ENCODE measurements at places on chromosomes 7 and 10.

DNA sequence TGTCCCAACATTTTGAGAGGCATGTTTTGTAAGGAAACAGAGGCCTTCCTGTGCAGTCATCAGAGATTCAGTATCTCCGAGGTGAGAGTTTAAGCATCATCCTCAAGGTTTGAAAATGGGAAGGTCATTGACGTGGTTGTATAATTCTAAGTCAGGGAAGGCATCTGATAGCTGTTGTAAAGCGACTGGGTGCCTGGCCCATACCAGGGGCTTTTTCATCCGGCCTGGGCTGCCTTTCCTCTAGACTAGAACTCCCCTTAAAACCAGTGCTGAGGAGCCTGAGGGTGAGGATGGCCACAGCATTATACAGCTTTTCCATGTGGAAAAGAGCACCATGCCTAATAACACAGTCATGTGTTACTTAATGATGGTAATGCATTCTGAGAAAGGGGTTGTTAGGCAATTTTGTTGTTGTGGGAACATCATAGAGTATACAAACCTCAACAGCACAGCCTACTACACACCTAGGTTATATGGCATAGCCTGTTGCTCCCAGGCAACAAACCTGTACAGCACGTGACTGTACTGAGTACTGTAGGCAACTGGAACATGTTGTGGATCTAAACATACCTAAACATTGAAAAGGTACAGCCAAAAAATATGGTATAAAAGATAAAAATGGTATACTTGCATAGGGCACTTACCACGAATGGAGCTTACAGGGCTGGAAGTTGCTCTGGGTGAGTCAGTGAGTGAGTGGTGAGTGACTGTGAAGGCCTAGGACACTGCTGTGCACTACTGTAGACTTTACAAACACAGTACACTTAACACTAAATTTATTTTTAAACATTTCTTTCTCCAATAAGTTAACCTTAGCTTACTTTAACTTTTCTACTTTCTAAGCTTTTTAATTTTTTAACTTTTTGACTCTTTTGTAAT lies 13.5 kb upstream of the CACUL1 start:
- DNase-seq: no peak

DNA sequence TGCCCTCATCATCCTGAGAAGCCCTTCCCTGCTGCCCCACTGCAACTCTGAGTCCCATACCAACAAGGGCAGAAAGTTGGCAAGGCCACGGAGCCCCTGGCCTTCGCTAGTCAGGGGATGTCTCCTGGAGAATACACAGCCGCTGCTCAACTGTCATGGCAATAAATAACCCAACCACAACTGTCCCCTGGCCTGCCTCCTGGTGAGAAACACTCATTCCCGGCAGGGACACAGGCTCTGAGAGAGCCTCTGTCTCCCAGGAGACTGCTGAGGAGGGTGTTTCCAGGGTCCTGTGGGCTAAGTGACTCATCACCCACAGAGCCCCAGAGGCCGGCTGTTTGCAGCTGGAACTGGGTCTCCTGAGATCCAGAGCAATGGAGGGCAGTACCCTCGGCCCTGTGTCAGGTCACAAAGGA lies 354.1 kb downstream of the TNS3 start:
- DNase-seq: no peak

DNA sequence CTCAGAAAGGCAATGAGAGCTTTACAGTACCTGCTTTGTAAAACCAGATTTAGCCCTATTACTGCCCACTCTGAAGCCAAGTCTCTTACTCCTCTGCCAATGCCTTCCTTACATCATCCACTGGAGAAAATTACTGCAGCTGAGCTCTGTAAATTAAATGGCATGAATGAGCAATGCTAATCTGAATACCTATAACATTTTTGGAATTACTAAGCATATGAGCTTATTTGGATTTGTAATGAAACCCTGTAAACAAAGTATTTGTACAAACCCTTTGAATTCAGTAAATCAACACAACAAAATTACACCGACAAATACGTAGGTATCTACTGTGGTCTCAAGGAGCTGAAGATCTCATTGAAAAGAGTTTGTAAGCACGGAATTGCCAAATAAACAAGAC lies 12.1 kb upstream of the CCNY start:
- no peak for DNase-seq

DNA sequence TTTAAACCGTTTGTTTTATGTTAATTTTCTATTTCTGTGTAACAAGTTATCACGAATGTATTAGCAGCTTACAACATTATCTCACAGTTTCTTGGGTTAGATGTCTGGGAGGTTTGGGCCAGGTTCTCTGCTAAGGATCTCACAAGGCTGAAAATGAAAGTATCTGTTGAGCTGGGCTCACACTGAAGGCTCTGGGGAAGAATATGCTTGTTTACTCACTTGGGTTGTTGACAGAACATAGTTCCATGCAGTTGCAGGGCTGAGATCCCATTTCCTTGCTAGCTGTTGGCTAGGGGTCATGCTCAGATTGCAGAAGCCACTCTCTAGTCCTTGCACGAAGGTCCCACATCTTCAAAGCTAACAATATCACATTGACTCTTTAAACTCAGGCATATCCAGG lies 266.6 kb upstream of the GNAI1 start:
- DNase-seq: no peak

GRCh38 chr7:154195266-154195665 lies 143.1 kb downstream of the DPP6 start:
- DNase-seq: no peak

GRCh38 chr10:75531571-75532031 lies 100.2 kb downstream of the LRMDA start:
- no peak for DNase-seq

GRCh38 chr10:61299841-61300240 lies 153.3 kb downstream of the TMEM26 start:
- DNase-seq: no peak

DNA sequence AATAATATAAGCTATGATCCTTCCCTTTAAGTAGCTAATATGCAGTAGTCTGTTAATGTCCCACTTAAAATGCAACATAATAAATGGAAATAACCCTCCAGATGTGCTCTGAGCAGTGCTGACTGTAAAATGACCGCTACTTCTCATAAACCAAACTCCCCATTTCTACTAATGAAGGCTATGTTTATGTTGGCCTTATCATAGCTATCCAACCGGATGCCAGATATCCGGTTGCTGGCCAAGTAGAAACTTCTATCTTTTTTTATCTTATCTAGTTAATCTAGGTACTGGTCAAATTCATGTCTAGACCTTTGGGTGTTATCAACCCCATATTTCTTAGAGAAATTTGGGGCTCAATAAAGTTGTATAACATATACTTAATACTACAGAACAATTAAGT lies 56.6 kb downstream of the CHRM2 start:
- no peak for DNase-seq

- no peak for DNase-seq
These were observed 5.8 kb downstream of the SYNPO2L start for GRCh38 chr10:73649876-73650536.

DNA sequence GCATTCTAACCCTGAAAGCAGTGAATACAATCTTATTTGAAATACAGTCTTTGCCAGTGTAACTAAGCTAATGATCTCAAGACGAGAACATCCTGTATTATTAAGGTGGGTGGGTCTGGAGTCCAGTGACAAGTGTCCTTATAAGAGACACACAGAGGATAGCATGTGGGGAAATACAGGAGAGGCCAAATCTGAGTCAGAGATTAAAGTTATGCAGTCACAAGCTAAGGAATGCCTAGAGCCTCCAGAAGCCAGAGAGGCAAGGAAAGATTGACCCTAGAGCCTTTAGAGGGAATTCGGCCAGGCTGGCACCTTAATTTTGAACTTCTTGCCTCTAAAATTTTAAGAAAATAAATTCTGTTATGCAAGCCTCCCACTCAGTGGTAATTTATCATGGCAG lies 87.5 kb upstream of the HGF start:
- DNase-seq: no peak

DNA sequence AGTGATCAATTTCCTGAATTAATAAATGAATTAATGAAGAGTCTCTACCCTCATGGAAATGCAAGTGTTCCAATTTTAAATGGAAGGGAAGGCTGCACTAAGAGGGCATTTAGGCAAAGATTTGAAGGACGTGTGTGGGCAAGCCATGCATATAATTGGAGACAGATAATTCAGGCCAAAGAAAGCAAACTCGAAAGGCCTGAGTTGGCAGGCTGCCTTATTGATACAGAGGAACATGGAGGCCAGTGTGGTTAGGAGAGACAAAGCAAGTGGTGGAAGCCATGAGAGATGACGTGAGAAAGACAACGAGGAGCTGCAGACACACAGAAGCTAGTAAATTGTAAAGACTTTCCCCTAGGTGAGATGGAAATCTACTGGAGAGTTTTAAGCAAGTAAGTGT lies 15.4 kb upstream of the PCLO start:
- DNase-seq: no peak

DNA sequence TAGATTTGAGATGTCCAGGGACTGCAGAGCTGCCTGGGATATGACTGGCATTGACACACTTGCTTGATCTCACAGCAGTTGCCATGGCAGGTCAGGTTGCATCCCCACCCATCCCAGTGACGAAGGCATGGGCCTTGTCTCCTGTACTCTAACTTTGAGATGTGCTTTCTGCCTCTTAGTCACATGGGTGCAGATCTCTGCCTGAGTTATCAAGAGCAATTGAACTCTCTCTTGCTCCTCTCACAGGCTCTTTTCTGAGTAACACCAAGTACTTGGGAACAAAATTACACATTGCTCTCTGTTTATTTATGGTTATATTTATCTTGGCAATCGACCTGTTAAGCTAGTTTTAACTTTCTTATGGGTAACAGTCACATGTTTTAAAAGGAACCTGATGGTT lies 237.3 kb downstream of the NSUN6 start:
- no peak for DNase-seq

All from stimulated activated CD4-positive, alpha-beta T cell treated with anti-CD3 and anti-CD28 coated beads, Interleukin-2, amount 100 ng/mL, for 4 hours (primary cell).